ENCODE measurements at places on chromosomes 2 and 18.

- no peak for DNase-seq
Measured at GRCh38 chr2:39128919-39129391, 8.1 kb upstream of the SOS1 start.

DNA sequence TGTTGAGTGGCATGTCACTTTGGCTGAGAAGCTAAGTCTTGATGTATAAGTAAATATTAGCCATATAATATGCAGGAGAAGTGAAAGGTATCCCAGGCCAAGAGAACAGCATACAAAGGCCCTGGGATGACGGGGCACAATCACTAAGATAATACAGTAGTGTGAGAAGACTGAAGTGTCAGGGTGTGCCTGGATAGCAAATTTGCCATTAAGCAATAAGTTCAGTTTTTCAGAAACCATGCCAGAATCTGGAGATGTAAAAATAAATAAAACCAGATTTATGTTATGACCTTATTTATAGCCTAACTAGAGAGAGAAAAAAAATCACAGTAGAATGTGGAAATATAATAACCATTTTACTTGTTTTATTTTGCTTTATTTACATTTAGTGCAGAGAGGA lies 1858.7 kb upstream of the CELF4 start:
- DNase-seq = no peak

DNA sequence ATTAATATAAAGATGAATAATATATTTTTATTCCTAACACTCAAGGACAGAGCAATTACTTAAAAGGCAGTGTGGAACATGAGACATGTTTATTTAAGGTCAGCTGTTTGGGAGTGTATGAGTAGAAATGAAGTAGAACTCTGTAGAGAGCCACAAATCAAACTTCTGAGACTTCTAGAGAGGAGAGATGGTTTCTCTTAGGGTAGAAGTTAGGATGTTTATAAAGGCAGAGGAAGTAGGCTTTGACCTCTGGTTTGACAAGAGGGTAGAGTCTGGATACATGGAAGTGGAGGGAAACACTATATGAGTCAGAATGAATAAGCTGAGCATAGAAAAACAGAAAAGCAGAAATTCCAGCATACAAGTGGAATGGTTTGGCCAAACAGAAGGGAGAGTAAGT lies 262.1 kb upstream of the KLHL14 start:
- DNase-seq = peak; percentile 18

GRCh38 chr2:236171181-236171679 lies 3.0 kb upstream of the GBX2 start:
- DNase-seq = no peak

- DNase-seq = no peak
Measured at GRCh38 chr18:76530846-76531245, 35.8 kb upstream of the ZNF516 start.

DNA sequence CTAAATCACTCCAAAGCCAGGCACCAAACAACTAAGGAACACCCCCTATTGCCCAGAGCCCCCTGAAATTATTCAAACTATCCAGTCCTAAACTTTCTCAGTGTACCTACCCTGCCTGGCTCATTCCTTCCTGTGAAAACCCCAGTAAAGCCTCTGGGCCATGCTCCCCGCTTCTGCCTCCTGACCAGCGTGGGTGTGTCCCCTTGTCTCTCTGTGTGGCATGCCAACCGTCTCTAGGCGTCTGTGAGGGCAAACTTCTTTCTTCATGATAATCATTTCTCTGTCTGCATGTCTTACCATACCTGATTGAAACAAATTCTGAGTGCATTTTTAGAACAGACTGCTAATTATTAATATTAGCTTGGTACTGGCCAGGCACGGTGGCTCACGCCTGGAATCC lies 109.0 kb upstream of the MSH2 start:
- DNase-seq = no peak

GRCh38 chr2:240479111-240479501 lies 43.6 kb downstream of the GPC1 start:
- no peak for DNase-seq

DNA sequence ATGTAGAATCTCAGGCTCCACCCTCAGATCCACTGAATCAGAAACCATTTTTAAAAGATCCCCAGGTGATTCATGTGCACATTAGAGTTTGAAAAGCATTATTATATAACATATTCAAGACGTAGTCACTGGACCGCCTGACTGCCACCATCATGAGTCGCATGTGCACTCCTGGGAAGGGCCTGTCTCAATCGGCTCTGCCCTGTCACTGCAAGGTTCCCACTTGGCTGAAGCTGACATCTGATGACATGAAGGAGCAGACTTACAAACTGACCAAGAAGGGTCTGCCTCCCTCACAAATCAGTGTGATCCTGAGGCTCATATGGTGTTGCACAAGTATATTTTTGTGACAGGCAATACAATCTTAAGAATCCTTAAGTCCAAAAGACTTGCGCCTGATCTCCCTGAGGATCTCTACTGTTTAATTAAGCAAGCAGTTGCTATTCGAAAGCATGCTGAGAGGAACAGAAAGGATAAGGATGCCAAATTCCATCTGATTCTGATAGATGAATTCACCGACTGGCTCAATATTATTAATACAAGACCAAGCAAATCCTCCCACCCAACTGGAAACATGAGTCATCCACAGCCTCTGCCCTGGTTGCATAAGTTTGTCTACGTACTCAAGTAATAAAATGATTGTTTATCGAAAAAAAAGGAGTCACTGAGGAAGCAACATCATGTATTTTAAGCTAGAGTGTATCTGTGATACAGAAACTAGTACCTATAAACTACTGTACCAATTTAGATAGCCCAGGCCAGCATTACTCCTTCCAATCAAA lies 26.2 kb downstream of the ATAD2B start:
- DNase-seq = peak; percentile 26

GRCh38 chr18:66838340-66838987 lies 234.6 kb upstream of the CDH19 start:
- no peak for DNase-seq

DNA sequence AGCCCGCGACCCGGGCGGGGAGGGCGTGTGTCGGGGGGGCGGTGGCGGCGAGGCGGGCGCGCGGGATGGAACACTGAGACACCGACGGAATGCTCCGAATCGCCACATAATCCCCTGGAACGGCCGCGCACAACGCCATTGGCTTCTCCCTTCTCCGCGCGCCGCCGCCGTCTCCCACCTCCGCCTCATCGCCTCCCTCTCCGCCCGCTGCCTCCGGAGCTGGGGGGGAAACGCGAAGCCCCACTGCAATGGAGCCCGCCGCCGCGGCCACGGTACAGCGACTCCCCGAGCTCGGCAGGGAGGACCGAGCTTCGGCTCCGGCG lies at the start of gene PHLPP1:
Gene PHLPP1, plus strand, starts transcription at position 106 of the 323 bp plus-strand sequence. Its CDS starts 143 bp downstream, at position 249.
- no peak for DNase-seq

GRCh38 chr2:11993749-11994148 lies 247.3 kb downstream of the LPIN1 start:
- no peak for DNase-seq

GRCh38 chr2:234951664-234952269 lies at the start of gene SH3BP4:
Gene SH3BP4 (plus strand): TSS chr2:234952017. CDS start chr2:235035003, 82,986 bp downstream.
- no peak for DNase-seq

- DNase-seq = no peak
Measured at GRCh38 chr2:99860720-99861375, 281.5 kb downstream of the AFF3 start.

DNA sequence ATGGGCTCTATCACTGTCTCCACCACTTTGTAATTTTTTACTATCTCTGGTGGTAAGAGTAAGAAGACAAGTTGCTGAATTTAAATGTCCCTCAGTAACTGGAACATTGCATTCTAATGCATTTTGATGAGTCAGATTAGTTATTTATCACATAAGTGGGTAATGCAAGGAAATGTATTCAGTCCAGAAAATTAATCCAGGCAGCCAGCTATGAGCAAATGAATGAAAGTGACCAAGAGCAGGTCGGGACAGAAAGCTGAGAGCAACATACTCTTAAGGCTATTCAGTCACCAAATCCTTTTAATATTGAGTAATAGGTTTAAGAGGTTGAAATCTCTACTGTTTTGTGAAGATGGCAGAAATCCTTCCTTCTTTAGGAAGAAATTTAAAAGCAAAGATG lies 265.5 kb upstream of the PARD3B start:
- DNase-seq = no peak

DNA sequence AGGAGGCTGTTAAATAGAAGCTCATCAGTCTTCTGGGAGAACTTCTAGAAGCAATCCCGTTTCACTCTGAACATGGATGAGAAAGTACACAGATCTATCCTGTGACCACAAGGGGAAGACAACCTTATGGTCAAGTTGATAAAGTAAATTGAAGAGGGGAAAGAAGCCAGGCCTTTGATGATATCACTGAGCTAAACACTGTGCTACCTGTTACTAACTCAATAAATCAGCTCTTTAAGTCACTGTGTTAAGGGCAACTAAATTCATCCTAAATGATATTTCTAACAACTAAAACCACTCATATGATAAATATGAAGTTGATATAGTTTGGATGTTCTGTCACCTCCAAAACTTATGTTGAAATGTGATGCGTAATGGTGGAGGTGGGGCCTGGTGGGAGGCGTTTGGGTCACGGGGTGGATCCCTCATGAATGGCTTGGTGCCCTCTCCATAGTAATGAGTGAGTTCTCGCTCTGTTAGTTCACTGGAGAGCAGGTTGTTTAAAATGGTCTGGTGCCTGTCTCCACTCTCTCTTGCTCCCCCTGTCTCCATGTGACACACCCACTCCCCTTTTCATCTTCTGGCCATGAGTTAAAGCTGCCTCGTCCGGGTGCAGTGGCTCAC lies 23.6 kb downstream of the OLA1 start:
- no peak for DNase-seq

- DNase-seq = no peak
Measured at GRCh38 chr2:232522623-232523401, 2.6 kb downstream of the PRSS56 start.

DNA sequence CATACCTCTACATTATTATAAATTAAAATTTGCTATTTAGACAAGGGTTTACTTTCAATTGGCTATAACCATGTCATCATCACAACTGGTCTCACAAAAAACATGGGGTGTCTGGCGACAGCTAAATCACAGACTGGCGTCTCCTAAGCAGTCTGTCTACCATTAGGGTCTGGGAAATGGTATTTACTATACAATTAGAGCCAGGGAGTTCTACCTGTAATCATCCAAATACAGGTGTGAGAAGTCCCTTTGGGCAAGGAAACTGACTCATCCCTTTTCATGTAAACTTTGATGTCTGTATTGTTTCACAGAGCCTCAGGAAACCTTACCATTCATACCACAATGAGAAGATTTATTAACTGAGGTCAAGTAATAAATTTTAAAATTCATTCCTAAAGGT lies 126.7 kb downstream of the OLA1 start:
- no peak for DNase-seq

GRCh38 chr2:119126650-119127049 lies 31.9 kb downstream of the C1QL2 start:
- DNase-seq = no peak

GRCh38 chr2:96916646-96917543 lies 47.0 kb upstream of the SEMA4C start:
- no peak for DNase-seq

DNA sequence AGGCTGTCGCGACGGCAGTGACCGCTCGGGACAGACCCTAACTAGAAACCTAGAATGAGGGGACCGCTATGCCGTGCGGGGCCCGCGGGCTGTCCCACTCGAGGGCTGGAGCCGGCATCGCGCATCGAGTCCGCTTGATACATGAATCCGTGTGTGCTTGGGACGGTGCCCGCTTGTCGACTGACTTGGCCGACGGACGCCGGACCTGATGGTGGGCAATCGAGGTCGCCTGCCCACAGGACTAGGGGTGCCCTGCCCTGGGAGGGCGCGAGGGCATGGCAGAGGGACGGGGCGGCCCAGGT lies 749 bp upstream of the PTMA start:
- DNase-seq = no peak

- no peak for DNase-seq
Measured at GRCh38 chr2:173223871-173224270, 130.8 kb upstream of the CDCA7 start.

GRCh38 chr18:6983366-6983765 lies 134.2 kb downstream of the LAMA1 start:
- DNase-seq = no peak

DNA sequence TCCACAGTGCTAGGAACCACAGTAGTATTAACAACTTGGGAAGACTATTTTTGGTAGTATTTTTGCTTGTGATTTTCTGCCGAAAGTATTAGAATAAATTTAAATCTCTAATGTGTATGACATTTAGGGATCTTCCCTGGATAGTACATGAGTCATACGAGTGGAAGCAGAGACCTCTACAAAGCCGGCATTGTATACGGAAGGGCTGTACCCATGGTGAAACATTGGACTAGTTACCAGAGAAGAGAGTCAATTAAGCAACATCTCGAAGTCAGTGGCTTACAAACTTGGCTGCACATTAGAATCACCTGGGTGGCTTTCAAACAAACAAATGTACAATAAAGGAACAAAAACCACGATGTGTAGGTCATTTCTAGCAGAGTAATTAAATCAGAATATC lies 1131.7 kb upstream of the LRRTM1 start:
- DNase-seq = no peak

DNA sequence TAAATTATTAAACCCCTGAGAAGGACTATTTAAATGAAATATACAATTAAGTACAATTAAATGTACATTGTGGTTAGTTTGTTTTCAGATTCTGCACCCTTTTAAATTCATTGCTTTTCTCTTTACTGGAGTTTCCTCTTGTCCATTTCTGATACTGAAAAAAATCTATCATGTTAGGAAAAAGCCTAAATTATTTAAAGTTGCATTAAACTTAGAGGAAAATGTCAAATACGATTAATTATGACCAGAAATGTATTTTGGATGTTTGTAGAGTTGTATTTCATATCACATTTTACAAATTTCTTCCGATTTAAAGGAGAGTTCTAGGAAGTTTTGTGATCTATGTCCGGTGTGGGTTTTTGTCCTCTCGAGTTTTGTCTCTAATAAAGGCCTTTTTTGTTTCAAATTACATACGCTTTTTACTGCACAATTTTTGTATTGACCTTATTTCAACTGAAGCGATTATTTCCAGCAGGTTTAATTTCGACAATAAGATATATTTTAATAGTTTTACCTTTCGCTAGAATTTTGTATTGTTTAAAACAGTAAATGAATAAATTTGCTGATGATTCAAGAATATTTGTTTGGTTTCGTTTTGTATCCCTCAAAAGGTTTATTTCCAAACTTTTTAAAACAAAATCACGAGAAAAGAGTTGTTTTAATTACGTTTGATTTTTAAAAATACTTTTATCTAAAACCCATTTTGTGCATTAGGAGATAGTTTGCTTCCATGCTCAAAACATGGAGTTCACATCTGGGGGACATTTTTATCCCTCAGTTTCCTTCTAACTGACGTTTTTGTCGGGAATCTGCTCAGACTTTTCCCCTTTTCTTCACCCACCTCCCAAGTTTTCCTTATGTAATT lies 3.3 kb upstream of the SATB2 start:
- DNase-seq = no peak

DNA sequence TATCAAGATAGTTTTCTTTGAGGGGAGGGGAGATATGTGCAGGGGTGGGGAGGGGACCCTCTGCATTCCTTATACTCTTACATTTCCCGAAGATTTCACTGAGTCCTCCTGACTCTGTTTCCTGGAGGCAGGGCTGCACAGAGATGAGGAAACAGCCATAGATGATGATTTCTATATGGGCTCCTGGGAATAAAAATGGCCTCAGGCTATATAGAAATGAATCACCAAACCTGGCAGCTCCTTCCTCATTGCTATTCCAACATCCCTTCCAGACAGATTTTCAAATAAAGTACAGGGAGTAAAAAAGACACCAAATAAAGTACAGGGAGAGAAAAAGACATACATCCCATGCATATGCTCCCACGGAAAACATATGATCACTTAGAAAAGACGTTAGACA lies 474.8 kb upstream of the RAB6C start:
- no peak for DNase-seq

- no peak for DNase-seq
Measured at GRCh38 chr2:168404764-168405163, 51.3 kb upstream of the CERS6 start.

- no peak for DNase-seq
Measured at GRCh38 chr18:12242658-12243260, 11.4 kb upstream of the CIDEA start.

Measured in kidney epithelial cell (primary cell).